Pons (tissue), 1 donor: ENCODE measurements at places on chromosomes 3 and 15.
A peak's percentile ranks its signal among the peaks of the same experiment; 100 is the strongest.

GRCh38 chr3:86890741-86891396 lies 100.1 kb downstream of the VGLL3 start:
- DNase-seq = no peak

DNA sequence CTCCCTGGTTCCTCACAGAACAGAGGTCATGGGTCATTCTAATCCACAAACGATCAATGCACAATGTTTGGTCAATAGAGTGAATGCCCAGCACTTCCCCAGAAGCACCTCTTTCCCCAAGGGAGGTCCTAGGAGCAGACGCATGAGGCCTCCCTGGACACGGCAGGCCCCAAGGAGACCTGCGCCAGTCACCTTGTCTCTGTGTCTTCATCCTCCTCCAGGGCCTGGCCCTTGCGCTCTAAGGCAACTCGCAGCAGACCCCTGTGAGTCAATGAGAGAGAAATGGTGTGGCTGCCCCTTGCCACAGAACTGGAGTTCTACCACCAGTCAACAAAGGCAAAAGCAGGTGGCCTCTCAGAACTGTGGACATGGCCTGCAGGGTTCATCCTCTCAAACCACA lies 18.1 kb downstream of the ALS2CL start:
- DNase-seq = no peak

DNA sequence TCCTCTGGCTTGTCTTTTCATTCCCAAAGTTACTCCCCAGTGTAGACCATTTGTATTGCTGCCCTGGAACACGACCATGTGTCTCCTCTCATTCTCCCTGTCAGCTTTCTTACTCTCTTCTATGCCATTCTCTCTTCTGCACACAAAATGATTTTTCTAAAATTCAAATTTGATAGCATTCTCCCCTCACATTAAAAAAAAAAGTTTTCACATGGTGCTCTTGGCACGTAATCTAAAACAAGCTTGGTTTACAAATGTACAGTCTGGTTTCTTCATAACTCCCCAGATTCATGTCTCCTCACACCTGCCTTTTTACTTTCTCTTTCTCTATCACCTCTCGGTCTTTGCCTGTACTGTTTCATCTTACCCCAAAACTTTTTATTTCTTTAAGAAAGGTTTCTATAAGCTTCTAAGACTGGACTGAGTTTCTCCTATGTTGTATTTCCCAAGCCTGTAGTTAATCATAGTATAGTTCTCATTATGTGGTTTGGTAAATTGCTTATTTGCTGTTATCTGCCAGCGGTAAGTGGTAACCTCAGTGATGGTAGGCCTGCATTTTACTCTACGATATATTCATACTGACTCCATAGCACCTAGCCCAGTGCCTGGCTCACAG lies 31.2 kb downstream of the BCHE start:
- DNase-seq = no peak

GRCh38 chr15:65083262-65083701 lies 6.7 kb downstream of the KBTBD13 start:
- peak; percentile 74 for DNase-seq

DNA sequence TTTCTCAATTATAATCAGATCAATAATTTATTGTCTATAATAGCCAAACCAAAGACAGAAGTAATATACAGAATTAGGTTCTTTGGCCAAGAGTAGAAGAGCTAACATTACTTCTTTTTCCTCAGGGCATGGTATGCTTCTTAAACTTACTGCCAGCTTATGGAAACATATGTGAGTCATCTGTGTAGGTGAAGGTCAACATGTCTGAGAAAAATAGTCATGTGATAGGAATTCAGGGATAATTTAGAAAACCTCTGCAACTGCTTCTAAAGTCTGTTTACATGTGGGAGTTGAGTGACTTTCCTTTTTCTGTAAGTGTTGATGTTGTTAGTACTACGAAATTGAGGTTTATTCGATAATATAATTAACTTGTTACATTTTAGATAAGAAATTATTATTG lies 19.2 kb upstream of the MAP6D1 start:
- no peak for DNase-seq

GRCh38 chr3:127407026-127407939 lies 119.4 kb upstream of the PRR20G start:
- no peak for DNase-seq

- no peak for DNase-seq
These were observed 6.8 kb upstream of the DUSP7 start for GRCh38 chr3:52063026-52063723.

DNA sequence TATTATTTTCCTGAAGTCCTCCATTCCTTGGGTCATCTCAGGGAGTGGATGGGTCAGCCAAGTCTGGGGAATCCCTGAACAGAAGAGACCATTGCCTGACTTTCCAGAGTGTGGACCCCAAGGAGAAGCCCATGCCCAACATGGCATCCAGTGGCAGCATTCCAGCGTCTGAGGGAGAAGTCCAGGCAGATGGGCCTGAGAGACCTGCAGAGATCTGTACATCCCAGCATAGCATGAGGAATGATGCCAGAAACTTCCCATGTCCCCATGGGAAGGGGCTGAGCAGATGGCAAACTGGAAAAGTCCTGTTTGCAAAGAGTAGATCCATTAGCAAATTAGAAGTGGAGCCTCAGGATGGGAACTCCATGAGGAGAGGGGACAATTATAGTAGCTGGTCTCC lies 17.6 kb upstream of the COLQ start:
- DNase-seq = no peak

DNA sequence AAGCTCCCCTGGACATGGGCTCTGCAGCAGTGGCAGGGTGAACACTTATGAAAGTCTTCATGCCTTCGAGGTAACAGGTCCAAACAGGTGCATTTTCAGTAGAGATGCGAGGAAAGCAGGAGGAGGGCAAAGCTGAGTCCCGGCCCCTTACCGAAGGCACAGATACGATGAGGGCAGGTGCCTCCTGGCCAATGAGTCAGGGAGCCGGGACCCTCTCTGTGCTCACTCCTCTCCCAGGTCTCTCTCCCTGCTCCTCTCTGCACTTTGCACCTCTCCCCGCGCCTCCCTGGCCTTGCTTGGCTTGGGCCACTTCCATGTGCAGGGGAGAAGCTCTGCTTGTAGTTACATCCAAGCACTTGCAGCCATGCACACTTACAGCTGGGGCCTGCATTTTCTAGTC lies 187.1 kb downstream of the ATP10A start:
- DNase-seq = no peak

DNA sequence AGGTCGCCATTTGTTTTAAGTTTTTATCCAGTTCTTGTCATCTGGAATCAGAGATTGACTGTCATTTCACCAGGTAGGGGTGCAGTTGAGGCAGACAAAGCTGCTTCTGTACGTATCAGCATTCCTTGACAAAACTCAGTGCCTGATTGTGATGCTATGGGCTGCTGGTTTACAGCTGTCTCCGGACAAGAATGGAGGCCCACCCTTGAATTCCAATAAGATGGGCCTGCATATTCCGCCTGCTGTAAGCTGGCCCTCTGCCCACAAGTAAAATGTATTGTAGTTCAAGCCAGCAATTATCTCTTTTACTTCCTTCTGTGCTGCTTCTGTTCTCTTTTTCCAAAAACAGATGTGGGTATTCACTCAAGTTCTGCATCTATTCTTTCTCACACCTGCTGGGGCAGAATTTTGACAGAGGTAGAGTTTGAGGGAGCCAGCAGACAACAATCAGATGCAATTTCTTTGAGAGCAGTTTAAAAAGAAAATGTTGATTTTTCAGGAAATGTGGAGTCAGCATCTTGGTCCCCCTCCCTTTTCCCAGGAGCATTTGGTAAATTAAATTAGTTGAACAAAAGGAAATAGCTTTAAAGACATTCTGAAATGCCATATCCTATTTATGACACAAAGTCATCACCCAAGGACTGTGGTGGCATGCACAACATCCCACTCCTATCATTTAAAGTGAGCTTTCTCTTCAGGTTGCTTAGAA lies 53.5 kb downstream of the IQCH start:
- no peak for DNase-seq

- no peak for DNase-seq
These were observed 19.1 kb downstream of the PAQR9 start for GRCh38 chr3:142944342-142944741.
